ENCODE measurements at places on chromosomes 16 and 17.

GRCh38 chr16:89297910-89298545, 80.5 kb downstream of the ZNF778 start:
- DNase-seq, result no peak

DNA sequence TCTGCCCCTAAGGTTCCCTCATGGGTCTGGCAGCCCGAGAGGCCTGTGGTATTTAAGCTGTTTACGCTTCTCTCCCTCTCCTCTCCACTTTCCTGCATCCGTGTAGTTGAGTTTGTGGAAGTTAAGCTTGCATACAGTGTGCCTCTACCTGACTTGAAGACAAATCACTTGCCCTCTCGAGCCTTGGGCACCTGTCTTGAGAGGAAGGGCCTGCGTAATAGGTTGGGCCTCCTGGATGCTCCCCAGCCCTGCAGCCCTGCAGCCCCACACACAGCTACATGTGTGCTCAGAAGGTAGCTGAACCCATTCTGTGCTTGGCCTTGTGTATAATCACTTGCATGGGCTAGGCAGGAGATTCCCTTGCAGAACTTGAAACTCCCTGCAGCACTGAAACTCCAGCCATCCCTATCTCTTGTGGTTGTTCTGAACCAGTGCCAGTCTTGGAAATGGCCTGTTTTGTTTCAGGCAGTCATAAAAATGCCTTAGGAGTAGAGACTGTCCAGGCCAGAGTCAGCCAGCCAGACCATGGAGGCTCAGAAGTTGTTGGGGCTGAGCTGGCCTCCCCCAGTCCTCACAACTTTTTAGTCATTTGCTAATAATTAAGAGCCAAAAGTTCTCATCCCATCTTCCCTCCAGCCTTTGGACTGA, 134.6 kb downstream of the CLEC16A start:
- no peak for DNase-seq

DNA sequence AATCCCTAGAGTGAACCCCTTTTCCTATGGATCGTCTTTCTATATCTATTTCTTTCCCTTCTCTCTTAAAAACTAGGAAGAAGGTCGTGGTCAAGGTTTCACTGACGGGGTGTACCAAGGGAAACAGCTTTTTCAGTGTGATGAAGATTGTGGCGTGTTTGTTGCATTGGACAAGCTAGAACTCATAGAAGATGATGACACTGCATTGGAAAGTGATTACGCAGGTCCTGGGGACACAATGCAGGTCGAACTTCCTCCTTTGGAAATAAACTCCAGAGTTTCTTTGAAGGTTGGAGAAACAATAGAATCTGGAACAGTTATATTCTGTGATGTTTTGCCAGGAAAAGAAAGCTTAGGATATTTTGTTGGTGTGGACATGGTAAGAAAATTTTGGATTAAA, 9.6 kb downstream of the CYLD start:
- no peak for DNase-seq

DNA sequence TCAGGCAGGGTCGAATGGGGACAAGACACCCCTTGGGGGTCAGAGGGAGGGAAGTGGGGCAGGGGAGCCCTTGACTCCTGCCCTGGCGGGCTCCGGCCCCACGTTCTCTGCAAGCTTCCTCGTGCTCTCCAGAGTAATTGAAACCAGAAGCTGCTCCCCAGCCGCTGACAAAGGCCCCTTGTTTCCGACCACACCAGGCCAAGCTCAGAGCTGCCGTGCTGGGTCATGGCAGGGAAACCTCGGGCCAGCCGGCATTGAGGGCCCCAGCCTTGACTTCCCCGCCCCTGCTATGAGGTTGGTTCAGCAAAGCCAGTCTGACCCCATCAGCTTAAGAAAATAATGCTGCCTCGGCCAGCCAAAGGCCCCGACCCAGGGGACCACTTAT, 43.3 kb downstream of the TIMM22 start:
- no peak for DNase-seq

DNA sequence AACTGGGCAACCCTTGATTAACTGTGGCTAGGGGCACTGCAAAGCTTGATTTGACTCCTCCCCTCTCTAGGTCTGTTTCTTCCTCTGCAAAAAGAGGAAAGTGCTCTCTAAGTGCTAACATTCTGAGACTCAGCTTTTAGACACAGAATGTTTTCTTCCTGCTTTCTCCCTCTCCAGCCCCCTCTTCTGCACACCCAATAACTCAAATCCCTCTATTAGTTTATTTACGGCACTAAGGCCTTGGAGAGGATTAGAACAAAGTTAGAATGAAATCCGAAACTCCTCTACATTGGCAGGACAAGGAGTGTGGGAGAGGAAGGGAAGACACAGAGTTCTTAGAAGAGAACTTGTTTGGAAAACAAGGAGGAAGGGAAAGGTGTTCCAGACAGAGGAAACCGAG, 3.3 kb upstream of the SBK1 start:
- no peak for DNase-seq

DNA sequence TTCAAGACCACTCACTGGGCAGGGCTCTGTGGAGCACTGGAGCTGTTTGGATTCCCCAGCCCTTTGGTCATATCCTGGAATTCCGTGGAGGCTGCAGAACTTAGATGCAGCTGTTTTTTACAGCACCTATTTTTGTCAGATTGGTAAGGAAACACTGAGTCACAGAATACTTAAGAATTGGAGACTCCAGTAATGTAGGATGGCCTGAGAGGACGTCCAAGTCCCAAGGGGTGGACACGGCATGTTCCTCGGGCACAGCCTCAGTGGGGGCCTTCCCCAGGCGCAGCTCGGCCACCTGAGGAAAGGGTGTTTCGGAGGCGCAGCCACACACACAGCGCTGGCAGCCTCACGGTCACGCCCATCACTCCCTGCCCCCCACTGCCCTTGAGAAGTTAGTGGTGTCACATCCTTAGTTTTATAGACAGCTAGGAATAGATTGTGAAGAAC, 14.8 kb downstream of the PLD6 start:
- DNase-seq, result no peak

- DNase-seq, result no peak
Measured at GRCh38 chr17:12085076-12085949, 64.6 kb downstream of the MAP2K4 start.

DNA sequence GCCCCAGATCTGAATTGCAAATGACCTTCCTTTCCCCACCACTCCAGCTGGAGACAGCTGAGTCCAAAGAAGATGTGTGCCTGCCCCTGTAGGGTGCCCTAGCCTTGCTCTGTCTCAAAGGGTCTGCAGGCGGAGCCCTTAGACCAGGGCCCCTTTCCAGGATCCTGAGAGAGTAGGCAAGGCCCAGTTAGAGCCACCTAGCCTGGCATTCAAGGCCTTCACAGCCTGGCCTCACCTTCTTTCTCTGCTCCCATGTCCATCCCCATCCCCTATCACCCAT, 66.6 kb upstream of the LHX1 start:
- peak; percentile 19 for DNase-seq

DNA sequence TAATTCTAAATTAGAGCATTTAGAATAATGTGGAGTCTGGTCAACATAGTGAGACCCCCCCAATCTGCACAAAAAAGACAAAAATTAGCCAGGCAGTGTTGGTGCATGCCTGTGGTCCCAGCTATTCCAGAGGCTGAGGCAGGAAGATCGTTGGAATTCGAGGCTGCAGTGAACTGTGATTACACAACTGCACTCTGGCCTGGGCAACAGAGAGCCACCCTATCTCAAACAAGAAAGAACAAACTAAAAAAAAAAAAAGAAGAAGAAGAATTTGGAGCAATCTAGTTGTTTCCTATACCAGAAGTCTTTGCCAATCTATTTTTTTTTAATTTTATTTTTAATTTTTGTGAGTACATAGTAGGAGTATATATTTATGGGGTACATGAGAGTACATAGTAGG, 6.0 kb downstream of the CETP start:
- DNase-seq, result no peak

- DNase-seq, result no peak
Measured at GRCh38 chr17:60652454-60653247, 25.0 kb upstream of the BCAS3 start.

- DNase-seq, result peak; percentile 35
Measured at GRCh38 chr17:51371732-51372151, 111.4 kb downstream of the UTP18 start.

- DNase-seq, result no peak
Measured at GRCh38 chr16:56625140-56625942, at the start of gene MT1E. Gene MT1E (plus strand): TSS chr16:56625781. CDS start chr16:56625852, 71 bp downstream.

DNA sequence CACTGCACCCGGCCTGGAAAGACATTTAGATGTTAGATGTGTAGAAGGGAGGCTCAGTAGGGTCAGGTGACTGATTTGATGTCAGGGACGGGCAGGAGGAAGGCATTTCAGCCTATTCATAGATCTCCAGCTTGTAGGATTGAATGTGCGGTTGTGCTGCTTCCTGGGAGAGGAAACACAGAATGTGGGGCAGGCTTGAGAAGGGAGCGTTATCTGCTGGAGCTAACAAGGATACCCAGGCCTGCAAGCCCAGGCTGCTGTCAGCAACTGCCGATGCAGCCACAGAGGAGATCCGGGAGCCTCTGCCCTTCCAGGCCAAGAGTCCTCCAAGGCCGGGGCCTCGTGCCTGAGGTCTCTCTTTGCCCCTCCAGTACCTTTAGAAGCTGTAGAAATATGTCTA, 205.6 kb downstream of the SPECC1 start:
- DNase-seq, result no peak

GRCh38 chr16:80996688-80997138, 10.0 kb downstream of the CMC2 start:
- no peak for DNase-seq

DNA sequence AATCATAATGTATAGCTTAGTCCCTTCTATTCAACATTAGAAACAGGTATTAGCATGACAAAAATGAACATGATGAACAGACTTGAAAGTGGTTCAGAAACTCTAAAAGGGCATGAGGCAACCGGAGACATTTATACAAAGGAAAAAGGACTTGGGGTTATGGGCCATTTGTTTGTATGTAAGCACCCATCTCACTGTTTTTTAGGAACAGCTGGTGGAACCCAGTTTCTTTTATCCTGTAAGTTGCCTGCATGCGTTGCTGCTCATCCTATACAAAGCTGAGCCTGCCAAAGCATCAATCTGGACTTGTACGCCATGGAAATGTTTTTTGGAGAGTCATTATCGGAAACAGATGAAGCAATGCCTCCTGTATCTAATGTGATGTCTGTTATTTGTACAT, 72.3 kb upstream of the NACA2 start:
- DNase-seq, result no peak

- no peak for DNase-seq
Measured at GRCh38 chr16:29816694-29817441, 916 bp downstream of the PAGR1 start.

DNA sequence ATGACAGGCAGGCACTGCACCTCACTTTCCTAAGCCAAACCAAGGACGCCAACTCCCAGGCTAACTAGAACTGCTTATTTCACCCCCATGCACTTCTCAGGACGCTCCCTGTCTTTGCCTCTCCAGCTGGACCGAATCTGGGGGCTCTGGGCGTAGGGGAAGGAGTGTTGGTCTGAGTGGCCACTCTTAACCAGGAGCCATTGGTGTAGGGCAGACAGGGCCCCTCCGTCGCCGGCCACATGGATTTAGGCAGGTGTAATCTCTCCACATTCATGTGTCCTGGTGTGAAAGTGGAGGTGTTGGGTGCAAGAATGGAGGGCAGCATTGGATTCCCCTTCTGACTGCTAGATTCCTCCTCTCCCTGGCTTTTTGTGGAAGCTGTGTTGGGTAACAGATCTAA, 9.8 kb downstream of the ATP2C2 start:
- DNase-seq, result no peak

GRCh38 chr17:28368306-28368831, 1.7 kb downstream of the VTN start:
- DNase-seq, result no peak

DNA sequence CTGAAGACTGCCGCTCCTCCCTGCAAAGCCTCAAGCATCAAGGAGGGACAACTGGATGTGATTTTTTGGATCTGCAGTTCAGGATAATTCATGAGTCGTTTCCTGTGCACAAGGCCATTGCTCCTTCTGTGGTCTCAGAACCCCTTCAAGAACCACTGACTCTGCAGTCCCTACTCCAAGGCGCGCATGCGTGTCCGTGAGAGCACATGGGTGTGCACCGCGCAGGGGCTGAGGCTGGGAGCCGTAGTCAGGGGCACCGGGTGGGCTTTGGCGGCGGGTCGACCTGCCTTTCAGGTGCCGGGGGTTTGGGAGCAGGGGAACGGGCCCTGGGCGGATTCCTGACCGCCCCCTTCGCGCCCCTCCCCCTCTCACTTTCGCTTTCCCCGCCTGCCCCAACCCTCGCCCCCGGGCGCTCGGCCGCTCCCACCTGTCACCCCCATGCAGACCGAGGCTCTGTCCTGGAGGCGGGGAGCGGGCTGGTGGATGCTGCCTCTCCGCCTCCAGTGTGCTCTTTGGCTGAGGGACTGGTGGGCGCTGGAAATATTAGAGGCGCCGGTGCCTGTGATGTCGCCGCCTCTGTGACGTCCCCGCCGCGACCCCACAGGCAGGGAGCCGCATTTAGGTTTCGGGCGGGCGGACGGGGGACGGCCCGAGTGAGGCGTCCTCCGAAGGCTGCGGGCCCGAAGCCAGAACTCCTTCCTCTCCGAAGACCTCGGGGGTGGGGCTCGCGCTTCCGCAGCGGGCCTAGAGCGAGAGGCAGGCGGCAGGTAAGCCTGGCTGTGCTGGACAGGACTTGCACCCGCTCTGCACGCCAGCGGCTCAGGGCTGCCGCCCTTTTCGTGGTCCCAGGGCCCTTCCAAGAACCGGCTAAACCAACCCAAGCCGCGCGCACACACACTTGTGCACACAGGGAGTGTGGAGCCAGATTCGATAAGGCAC, at the start of gene SPATA32:
Gene SPATA32 (minus strand): TSS at position 518 of the 939 bp plus-strand sequence. CDS start 78 bp downstream, at position 440.
- DNase-seq, result peak; percentile 43

DNA sequence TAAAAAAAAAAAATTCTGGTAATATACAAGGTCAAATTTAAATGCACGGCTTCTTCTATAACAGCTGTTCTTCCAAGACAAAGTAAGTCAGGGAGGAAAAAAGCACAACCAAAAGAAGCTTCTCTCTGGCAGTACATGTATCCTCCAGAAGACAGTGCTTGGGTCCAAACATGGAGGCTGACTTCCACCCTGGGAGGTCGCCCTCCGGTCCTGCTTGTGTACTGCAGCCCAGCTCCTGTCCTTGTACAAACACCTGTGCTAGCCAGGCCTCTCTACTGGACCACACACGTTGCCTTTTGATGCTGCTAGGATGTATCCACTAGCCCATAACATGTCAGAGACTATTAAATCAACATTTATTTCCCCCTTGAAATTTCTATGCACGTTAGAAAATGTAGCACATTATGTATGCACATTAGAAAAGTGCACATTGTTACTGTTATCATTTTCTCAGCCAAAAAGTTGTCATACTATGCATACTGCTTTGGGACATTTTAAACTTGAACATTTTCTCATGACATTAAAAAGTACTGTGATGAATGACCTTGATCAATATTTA, 21.9 kb downstream of the TEKT3 start:
- DNase-seq, result no peak

DNA sequence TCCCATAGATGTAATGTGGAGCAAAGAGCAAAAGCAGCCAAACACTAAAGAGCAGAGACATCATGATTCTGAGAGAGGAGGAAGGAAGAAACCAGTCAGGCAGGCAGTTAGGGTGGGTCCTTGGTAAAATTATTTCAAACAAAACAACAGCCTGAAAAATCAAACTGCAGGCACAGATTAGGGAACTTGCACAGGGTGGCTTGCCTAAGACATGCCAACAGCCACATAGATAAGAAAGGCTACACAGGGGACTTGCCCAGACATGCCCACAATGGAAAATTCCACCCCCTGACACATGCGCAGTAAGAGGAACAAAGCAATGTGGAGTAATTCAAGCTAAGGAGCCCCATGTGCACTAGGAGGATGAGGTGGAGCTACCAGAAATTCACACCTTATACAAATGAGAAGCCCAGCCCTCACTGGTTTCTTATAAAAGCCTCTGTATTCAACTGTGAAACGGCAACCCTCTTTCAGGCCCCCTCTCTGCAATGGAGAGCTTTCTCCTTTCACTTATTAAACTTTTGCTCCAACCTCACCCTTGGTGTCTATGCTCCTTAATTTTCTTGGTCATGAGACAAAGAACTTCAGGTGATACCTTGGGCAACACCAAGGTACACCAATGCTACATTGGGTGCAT, 7.3 kb upstream of the GAS7 start:
- DNase-seq, result no peak

Data from right lung (tissue), 10 donors.